ENCODE measurements at places on chromosomes 12 and 14. TPM values are rescaled to one million over a fixed set of nuclear protein-coding genes. Genes with fewer than 3 reads are reported as not detected.
A peak's percentile ranks its signal among the peaks of the same experiment; 100 is the strongest.

DNA sequence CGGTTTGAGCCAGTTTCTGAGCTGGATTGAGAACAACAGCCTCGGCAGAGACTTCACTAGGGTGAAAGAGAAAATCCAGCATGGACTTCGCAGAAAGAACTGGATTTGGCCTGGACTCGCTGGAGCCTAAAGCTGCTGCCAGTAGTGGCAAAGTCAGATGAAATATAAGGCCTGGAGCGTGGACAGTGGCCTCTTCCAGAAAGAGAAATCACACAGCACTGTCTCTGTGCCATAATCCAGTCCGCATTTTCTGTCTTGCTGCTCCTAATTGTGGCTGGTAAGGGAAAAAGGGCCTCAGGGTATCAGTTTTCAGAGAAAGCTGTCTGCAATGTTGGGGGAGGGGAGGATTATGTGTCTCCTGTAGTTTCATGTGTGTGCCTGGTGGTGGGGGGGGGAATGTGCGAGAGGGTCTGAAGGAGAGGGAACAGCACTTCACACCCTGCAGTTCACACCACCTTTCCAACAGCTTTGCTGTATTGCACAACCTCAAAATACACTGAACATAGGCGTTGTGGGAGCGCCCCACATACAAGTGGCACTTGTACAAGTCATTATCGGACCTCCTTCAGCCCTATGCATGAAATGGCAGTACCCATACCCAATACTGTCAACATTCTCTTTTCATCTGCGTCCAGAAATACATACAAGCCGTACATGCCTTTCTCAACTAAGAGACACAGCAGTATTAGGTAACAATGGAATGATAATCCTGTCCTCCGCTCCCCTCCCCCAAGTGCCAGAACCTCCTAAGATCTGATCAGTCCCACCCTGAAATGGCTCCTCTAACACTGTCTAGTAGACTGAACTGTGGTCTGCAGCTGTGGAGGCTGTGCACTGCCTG, 107.5 kb upstream of the ATF7IP start:
- peak; percentile 99 for DNase-seq

Gene C12orf50
- 0.07 TPM for total RNA-seq

GRCh38 chr12:108853981-108854446, 3.4 kb downstream of the SSH1 start:
- no peak for DNase-seq

Gene GARIN6
- total RNA-seq: not detected

Gene CLEC9A
- total RNA-seq: not detected

Gene CREBL2
- total RNA-seq: 15.6 TPM

Gene EGLN3
- total RNA-seq: 0.07 TPM

Gene FERMT2
- 3.0 TPM for total RNA-seq

DNA sequence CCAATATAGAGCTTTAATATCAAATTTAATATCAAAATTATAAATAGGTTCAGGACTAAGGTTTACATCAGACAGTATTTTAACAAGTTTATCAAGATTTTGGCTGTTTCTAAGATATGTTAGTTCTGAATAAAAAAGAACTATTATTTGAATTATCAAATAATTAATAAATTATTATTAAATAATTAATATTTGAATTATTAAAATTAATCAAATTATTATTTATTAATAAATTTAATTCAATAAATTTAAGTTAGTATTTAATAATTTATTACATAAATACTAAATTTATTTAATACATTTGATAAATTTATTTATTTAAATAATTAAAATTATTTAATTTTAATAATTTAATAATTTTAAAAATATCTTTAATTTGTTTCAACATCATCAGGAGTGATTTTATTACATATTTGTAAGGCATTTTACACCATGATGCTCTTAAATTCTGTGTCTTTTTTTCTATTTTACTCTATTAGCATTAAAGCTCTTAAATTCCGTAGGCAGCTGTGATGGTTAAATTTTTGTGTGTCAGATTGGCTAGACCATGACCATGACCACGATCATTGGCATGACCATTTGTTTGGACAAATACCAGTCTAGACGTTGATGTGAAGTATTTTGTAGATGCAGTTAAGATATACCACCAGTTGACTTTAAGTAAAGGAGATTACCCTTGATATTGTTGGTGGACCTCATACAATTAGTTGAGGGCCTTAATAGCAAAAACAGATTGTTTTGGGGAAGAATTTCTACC, 82.6 kb downstream of the BBS10 start:
- no peak for DNase-seq

DNA sequence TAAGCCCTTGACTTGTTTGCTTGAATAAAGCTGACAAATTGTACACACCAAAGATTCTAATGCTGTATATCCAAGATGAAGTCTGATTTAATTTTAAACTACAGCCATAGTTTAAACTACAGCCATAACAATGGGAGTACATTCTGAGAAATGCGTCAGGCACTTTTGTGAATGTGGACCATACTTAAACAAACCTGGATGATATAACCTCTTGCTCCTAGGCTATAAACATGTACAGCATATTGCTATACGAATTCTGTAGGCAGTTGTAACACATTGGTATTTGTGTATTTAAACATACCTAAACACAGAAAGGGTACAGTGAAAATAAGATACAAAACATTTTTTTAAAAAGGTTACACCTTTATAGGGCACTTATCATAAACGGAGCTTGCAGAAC, 59.4 kb upstream of the KCNMB4 start:
- DNase-seq: no peak

GRCh38 chr12:111645433-111645832, 40.3 kb downstream of the BRAP start:
- no peak for DNase-seq

DNA sequence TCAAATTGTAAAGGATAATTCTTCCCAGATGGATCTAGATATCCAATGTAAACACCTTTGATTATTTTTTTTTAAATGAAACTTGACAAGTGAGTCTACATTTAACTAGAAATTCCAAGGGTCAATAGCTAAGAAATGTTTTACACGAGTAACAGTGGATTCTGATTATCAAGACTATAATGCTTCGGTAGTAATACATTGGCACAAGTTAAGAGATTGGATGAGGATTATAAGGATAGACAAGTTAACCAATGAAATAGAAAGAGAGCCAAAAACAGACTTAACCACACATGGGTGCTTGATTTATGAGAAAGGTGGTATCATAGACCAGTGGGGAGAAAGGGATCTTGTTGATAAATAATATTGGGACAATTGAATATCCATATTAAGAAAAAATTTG, 40.3 kb upstream of the PCED1B start:
- DNase-seq: no peak

- peak; percentile 61 for DNase-seq
These were observed 86.7 kb downstream of the NCOR2 start for GRCh38 chr12:124480469-124481256.

Gene NOS1
- not detected for total RNA-seq

GRCh38 chr14:38528582-38528981, 272.7 kb upstream of the CLEC14A start:
- DNase-seq: no peak

- no peak for DNase-seq
These were observed 189.1 kb downstream of the BMP4 start for GRCh38 chr14:53767566-53767965.

GRCh38 chr12:128737292-128737966, 86.3 kb downstream of the SLC15A4 start:
- no peak for DNase-seq

Gene PTCSC3
- total RNA-seq: not detected

Gene TAMALIN
- total RNA-seq: 14.8 TPM

- no peak for DNase-seq
These were observed 192.2 kb downstream of the SYT1 start for GRCh38 chr12:79056775-79057174.

- no peak for DNase-seq
These were observed 324 bp downstream of the CALCOCO1 start for GRCh38 chr12:53726946-53727309.

DNA sequence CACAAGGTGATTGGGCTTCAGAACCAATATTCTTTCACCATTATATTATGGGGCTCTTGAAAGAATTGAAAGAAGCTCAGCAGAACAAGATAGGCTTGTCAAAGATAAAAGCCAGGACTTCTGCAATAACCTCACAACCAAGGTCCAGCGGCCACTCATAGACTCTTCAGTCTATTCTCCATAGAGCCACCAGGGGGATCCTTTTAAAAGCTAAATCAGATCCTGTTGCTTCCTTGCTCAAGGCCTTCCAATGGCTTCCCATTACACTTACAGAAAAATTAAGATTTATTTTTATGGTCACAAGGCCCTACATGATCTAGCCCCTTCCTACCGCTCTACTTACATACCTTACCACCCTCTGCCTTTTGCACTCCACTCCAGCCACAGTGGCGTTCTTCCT, 169.6 kb downstream of the C12orf42 start:
- no peak for DNase-seq

DNA sequence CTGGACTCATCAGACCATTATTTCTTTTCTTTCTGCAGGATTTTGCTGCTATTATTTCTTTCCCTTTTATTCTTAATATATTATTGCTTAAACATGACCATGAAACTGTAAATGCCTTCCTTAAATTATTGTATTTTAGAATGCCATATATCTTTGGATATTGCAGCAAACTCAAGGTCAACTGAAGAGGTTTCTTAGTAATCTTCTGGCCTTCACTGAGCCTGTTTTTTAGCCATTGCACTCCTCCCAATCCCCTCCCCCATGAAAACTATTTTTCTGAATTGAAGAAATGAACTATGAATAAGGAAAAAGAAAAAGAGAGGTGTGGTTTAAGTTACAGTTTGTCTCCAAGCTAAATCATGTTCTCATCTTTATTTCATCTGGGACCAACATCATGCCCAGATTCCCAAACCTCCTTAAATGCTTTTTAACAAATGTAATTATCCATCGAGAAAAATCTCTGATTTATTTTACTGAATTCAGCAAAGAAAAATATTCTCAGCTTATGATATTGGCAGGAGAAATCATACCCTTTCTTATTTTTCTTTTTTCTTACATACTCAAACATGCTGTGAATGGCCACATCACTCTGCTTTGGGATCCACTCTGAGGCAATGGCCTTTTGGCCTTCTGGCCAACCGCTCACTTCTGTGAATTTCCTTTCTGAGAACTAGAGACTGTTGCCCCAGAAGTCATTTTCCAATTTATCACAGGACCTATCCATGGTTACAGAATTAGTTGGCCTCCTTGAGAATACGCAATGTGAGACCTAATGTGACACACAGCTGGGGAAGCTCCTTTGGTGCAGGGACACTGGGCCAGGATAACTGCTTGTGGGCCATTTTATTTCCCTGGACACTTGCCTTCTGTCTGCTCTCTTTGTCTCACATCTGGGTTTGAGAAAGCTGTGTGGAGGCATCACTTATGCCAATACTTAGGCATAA, 50.9 kb downstream of the IGF1 start:
- no peak for DNase-seq

Gene PAX9
- total RNA-seq: not detected

GRCh38 chr12:29428633-29429032, 47.7 kb upstream of the ERGIC2 start:
- peak; percentile 18 for DNase-seq

DNA sequence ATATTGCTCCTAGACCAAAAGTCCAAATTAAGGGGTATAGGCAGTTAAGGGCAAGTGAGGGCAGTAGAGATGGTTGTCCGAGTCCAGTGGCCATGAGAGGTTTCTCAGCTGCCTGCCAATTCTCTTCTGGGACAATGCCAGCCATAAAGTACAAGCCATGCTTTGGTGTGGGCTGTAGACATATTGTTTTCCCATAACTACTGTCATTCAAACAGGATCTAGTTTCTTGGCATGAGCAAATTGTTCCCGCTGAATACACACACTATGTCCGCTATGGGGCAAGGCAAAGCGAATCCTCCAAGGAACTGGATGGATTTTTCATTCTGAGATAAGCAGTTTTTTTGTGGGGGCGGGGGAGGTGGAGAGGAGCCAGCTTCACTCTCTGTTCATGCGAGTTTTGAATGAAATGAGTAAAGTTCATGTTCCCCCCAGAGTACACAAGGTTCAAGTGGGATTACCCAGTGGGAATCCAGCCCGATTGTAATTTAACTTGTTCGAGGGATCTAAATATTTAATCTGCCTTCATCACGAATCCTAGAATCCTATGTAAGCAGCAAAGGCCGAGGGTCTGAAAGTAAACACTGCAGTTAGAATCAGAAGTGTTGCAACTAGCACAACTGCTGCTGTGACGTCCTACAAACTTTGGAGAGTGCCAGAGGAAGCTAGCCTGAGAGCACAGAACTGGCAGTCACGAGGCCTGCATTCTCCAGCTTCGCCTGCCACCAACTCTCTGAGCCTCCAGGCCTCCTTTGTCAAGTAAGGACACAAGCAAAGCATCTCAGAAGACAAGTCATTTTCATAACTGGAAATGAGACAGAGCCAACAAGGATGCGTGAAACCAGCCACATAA, 137.0 kb downstream of the CRADD start:
- peak; percentile 30 for DNase-seq

Gene GLT1D1
- total RNA-seq: not detected

DNA sequence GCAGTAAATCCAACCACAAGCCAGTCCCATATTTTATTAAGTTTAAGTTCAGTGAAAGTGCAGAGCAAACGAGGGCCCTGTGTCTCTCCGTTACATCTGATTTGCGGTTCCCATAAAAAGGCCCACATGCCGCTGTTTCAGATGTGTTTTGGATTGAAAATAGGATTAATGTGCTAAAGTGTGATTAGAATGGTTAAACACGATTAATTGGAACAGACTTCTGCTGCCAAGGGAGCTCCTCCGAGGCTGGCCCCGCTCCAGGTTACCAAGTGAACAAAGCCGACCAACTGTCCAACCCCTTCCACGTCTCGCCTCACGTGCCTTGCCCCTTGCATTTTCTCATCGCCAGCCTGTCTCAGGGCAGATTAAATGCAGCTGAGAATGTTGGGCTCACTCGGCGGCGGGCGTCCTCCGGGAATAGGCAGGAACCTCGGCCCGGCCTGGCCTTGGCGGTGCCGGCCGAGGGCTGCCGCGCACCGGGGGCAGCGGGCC, 166.5 kb upstream of the GSC start:
- DNase-seq: no peak

DNA sequence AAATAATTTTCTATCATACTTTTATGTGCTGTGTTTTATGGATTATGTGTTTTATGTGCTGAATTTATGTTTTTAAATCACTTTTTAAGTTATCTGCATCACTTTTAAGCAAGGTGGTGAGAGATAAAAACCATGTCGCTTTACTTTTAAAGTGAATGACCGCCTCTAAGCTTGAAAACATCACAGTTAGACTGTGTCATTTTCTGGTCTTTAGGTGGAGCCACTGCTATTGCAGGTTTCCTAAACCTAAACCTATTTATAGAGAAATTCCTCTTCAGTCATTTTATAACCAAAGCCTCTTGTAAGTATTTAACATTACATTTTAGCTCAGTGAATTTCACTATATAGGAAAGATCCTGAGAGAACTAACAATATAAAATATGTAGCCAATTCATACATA, 21.0 kb upstream of the MDM2 start:
- DNase-seq: no peak

All from activated naive CD4-positive, alpha-beta T cell treated with anti-CD3 and anti-CD28 coated beads for 36 hours (primary cell).